ENCODE measurements at places on chromosomes 1 and 21.

GRCh38 chr1:90945287-90945686 is 76.5 kb downstream of the ZNF644 start:
- DNase-seq, result no peak

GRCh38 chr1:154837034-154837671 is 32.9 kb downstream of the KCNN3 start:
- no peak for DNase-seq

- DNase-seq, result no peak
Measured at GRCh38 chr21:40013001-40013735, 145.9 kb downstream of the PCP4 start.

- DNase-seq, result no peak
Measured at GRCh38 chr1:109204484-109204883, 9.2 kb upstream of the SARS1 start.

DNA sequence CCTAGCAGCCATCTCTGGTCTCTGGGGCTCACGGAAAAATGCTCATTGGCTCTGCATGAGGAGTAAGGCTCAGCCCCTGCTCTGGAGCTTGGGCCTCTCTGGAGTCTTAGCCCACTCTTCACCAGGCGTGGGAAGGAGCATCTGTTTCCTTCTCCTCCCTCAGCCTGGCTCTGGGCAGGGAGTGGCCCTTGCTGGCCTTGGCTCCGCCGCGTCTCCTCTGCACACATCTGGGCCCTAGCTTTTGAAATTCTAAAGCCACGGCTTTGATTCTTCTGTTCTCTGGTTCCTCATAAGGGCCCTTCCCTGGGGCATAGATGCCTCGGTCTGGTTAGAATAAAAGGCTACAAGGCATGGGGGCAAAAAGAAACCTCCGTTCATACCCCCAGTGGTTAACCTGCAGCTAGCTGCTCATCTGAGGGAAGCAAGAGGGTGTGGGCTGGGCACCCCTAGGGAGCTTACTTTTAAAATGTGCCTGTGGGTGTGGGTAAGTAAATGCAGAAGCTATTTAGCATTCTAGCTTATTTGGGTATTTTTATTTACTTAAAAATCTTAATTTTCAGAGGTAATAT is 145.6 kb downstream of the CAMTA1 start:
- no peak for DNase-seq

DNA sequence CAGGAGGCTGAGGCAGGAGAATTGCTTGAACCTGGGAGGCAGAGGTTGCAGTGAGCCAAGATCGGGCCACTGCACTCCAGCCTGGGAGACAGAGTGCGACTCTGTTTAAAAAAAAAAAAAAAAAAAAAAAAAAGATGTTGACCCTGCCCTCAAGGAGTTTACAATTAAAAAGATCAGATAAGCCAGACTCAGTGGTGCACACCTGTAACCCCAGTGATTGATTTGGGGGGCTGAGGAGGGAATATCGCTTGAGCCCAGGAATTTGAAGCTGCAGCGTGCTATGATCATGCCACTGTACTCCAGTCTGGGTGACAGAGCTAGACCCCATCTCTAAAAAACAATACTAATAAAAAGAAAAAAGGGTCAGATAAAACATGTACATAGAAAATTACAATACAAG is 1.6 kb upstream of the SESN2 start:
- no peak for DNase-seq

Data from AG09319 (cell line).